ENCODE measurements at places on chromosomes 2 and 18.

GRCh38 chr2:28355521-28356094 lies 37.0 kb upstream of the FOSL2 start:
- no peak for DNase-seq

- no peak for DNase-seq
These were observed 158.0 kb downstream of the BARD1 start for GRCh38 chr2:214651451-214651850.

DNA sequence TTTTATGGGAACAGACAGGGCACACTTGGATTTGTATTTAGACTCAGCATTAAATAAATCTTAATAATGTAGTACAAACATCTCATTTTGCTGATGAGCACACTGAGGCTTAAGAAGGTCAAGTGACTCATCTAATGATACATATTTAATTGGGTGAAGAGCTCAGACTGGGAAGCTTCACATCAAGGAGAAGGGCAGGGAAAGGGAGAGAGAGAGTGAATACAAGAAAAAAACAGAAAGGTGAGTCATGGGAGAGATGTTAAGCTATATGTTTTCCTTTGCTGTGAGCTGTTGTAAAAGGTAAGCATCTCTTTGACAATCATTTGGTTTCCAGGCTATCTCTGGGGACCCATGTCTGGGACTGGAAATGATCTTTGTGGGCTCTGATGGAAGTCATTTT lies 277.8 kb downstream of the SETBP1 start:
- DNase-seq = no peak

GRCh38 chr2:198315791-198316630 lies 511.6 kb downstream of the PLCL1 start:
- DNase-seq = no peak

DNA sequence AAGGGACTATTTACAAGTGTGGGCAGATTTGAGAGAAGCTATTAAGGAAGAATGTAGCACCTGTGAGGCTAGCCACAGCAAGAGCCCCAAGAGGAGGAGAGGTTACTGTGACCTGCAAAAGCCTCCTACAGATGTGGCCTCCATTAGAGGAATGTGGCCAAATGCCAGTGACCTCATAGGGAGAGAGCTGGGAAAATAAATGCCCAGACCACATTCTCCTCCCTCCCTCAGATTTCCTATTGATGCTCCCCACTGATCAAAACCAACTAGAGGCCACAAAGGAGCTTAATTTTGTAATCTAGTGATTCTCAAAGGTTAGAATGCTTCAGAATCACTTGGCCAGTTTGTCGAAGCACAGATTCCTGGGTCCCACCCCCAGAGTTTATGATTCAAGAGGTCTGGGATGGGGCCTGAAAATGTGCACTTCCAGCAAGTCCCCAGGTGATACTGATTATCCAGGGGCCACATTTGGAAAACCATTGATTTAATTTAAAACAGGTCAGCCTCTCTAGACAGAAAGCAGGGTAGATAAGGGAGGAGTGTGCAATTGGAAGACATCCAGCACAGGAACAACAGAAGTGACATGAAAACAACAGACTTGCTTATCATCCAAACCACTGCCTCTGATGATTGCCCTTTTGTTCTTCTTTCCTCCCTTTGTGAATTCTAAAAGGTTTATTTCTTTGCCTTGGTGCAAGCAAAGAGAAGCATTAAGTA lies 61.2 kb upstream of the RBBP8 start:
- no peak for DNase-seq

- no peak for DNase-seq
These were observed 31.4 kb downstream of the EPG5 start for GRCh38 chr18:45935591-45936335.

DNA sequence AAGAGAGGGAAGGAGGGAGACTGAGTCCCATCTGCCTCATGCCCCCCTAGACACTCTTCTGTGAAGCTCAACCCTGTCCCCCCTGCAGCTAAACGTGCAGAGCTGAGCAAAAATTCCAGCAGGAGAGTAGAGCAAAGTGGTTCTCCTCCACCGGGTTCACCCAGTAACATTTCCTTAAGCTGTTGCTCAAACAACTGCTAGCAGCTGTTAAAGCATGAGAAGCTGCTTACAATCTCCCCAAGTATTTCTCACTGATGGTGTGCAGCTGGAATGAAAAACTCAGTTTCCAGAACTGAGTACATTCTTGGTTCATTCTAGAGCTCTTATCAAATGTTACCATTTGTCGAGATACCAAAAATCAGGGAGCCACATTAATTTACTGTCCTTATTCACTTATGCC lies 92.3 kb downstream of the STK39 start:
- DNase-seq = no peak

GRCh38 chr2:44598330-44599119 lies 236.8 kb downstream of the CAMKMT start:
- DNase-seq = no peak

DNA sequence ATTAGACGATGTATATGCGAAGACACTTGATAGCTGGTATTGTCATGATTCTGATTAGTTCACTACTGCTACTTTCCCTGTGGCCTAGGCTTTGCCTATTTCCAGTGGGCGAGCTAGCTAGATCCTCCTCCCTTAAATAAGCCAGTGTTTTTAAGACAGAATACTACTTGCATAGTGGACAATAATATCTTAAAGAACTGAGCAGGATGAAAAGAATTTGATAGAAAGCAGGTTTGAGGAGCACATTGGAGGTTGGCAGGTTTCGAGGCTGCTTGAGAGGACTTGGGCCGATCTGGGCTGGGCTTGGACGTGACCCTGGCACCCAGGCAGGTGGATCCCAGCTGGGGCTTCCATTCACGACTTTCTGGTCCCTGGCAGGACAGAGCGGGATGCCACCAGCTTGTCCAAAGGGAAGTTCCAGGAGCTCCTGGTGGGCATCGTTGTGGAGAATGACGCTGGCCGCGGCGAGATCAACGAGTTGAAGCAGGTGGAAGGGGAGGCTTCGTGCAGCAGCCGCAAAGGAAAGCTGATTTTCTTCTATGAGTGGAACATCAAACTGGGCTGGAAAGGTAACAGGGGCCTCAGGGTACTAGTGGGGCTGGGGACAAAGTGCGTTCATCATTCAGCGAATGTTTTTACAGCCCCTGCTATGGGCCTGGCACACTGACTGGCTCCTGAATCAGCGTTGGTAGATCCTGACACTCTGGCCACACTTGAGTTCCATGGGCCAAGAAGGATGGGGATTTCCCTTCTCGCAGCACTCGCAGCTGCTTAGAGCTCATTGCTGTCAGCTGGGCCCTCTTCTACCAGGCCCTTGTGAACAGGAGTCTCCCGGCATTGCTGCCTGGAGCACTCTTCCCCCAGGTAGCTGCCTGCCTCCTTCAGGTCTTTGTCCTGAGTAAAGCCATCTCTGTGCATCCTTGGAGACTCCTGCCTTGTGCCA lies 16.9 kb downstream of the C2orf74 start:
- DNase-seq = no peak

- no peak for DNase-seq
These were observed 34.9 kb downstream of the PLCL1 start for GRCh38 chr2:197839327-197839726.

GRCh38 chr2:136029149-136029548 lies 43.7 kb upstream of the DARS1 start:
- no peak for DNase-seq

DNA sequence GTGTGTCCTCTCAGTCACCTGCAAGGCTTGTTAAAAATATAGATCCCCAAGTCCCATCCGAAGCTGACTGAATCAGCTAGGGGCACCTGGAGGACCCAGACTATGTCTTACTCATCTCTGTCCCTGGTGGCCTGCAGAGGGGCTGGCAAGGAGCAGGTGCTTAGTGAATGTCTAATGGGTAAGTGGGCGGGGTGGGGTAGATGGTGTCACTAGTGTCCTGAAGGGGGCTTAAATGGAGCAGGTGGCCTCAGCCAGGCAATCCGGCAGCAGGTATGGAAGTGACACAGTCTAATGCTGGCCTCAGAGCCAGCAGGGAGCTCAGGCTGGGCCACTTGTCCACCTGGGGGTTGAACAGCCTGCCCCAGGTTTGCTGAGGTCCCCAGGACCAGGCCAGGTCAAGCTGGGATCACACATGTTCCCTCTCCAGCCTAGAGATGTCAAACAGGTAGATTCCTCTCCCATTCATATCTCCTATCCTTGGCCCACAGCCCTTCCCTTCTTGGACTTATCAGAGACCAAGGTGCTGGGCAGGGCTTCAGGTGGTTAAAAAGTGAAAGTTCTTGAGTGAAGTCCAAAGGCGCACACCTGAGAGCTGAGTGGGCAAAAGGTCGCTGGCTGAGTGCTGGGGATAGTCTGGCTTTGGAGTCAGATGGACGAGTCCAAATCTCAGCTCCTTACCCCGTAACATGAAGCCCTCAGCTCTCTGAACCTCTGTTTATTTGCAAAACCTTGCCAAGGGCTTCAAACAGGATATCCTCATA lies 1.7 kb downstream of the STEAP3 start:
- DNase-seq = no peak

Data from activated naive CD4-positive, alpha-beta T cell (primary cell).